Pulmonary artery endothelial cell (primary cell): ENCODE measurements at places on chromosomes 13 and 19. TPM values are rescaled to one million over a fixed set of nuclear protein-coding genes. Genes with fewer than 3 reads are reported as not detected.

Gene C1QTNF9B
- not detected in 2 replicates for total RNA-seq

Gene LILRB1
- total RNA-seq: not detected in 2 replicates

Gene U2AF1L4
- total RNA-seq: 2.0 and 3.9 TPM in 2 replicates

Gene SLC7A9
- total RNA-seq: not detected in 2 replicates

Gene PLIN4
- total RNA-seq: under 0.01 TPM in 1 of 2 replicates, not detected in the other

Gene CYP4F12
- total RNA-seq: not detected in 2 replicates

Gene CD37
- total RNA-seq: not detected in 2 replicates

Gene KIR3DL2
- total RNA-seq: not detected in 2 replicates

Gene ZNF578
- 2.2 and 3.8 TPM in 2 replicates for total RNA-seq

Gene ZNF536
- not detected in 2 replicates for total RNA-seq

Gene B3GNT8
- 2.1 and 2.7 TPM in 2 replicates for total RNA-seq

Gene LRRC63
- 0.07 TPM in 1 of 2 replicates, not detected in the other for total RNA-seq

Gene PRODH2
- total RNA-seq: not detected in 2 replicates

Gene SULT2A1
- total RNA-seq: not detected in 2 replicates

Gene SIGLECL1
- not detected in 2 replicates for total RNA-seq

Gene C13orf46
- 0.07 and 0.39 TPM in 2 replicates for total RNA-seq

Gene KANK3
- total RNA-seq: 12.1 and 18.4 TPM in 2 replicates

Gene ZNF468
- total RNA-seq: 19.8 and 39.5 TPM in 2 replicates

Gene ZNF835
- total RNA-seq: 0.07 and 0.78 TPM in 2 replicates

Gene ATF5
- 5.1 and 5.2 TPM in 2 replicates for total RNA-seq

Gene GJB6
- not detected in 2 replicates for total RNA-seq

Gene PROZ
- not detected in 2 replicates for total RNA-seq

Gene MAG
- 0.07 TPM in 1 of 2 replicates, not detected in the other for total RNA-seq
